Activated CD8-positive, alpha-beta memory T cell treated with anti-CD3 and anti-CD28 coated beads for 1 hour (primary cell): ENCODE measurements at places on chromosomes 7 and 10.

DNA sequence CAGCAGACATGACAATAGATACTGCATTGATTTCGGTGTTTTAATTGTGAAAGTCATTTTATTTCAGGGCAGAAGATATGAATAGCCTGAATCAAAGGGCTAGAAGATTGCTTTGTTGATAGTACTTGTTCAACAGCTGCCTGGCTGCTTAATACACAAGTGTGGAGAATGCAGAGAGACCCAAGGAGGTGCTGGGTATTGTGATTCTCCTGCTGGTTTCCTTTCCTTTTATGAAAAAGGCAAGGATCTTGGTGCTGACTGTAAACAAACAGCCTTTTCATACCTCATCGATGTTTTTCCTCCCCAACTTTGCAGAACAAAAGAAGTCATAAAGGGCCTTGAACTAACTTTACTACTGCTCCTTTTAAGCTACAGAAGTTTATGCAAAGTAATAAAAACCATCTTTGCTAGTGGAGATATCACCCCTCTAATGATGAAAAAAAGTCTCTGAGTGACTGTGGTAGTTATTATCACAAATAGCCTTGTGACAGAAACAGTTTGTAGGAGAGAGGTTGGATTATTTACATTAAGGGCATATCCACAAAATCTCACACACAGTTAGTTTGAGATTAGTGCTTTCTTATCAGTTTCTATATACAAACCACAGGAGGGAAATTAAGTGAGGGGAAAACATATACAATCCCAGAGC, 800.0 kb downstream of the LRMDA start:
- DNase-seq: no peak

DNA sequence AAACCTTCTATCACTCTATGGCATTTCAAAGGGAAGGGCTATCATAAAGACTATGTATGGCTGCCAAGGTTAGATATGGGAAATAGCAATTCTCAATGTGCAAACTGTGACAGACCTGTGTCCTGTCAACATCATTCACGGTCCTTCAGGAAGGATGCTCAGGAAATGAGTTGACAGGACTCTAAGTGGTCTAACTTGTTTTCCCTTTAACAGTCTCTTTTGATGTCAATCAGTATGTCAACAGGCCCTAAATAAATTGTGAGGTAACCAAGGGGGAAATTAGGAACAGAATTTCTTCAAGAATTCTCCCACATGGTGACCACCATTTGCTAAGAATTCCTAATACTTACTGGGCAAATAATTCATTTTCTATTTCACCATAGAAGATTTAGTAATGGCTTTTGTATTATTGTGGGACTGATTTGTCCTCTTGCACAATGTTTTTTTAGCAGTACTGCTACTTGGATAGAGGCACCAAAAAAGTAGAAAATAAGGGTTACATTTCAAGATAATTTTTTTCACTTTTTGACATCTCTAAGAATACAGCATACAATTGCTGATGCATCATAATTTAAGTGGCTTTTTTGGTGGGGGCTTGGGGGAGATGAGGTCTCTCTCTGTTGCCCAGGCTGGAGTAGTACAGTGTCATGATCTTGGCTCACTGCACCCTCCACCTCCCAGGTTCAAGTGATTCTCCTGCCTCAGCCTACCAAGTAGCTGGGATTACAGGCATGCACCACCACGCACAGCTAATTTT, 275.8 kb downstream of the CACNA2D1 start:
- DNase-seq: no peak

- no peak for DNase-seq
Observed at GRCh38 chr7:1533255-1533546, 2.7 kb downstream of the MAFK start.

DNA sequence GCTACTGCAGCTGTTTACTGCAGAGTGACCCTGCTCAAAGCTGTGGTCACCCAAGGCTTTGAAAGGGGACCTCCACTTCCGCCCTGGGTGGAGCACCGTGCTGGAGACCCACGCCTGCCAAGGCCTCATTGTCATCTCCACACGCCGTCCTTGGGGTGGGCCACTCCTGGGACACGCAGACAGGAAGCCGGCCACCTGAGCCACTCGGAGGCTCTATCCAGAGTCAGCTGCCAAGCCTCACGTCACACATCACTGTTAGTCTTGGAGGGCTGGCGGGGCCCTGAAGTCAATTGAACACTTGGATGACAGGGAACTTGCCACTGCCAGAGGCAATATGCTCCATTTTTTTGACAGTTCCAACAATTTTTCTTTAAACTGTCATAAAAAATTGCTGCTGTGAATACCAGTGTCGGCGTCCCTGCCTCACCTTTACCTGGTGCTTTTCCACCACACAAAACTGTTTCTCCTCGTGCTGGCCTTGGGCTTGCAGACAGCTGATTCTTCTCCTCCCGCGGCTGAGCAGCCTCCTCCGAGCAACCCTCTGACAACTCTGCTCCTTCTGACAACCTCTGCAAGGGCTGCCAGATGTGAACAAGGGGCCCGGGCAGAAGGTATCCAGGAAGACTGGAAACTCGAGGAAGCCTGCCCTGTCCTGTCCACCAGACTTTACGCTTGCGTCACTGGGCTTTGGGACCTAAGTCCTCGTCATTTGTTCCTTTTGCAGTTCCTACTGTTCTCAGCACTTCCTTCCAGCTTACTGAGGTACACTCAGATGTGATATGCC, 81.9 kb downstream of the EGFR start:
- no peak for DNase-seq

DNA sequence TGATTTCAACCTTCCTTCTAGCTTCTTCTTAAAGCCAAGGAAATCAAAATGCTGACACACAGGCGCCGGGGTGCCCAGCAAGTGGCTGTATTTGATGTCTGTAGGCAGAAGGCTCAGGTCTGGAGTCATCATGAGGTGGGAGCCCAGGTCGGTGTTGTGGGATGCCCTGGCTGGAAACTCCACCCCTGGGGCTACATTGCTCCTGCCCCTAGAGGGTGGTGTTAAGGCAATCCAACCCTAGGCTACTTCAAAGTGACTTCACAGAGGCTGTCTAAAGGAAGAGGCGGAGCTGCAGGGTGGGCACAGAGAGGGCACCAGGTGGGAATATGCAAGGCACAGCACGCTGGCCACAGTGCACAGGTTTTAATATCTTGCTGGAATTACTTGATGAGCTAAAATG, 200.9 kb downstream of the ADAM12 start:
- DNase-seq: no peak

GRCh38 chr10:74418285-74418872, 267.4 kb downstream of the ADK start:
- no peak for DNase-seq

DNA sequence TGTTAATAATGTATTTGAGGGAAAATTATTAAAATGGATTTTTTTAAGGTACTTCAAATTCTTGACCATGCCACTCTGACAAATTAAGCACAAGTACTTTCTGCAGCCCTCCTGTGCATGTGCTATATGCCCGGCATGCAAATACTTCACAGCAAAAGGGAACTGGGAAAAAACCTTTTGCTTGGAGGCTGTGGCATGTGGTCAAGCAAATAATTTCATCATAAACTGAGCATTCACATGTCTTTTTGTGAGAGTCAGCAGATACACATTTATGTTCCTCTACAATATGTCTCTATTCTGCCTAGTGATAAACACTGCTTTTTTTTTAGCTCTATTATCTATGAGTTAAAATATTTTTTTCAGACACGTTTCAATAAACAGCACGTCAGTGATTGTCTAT, 53.7 kb upstream of the SEMA3A start:
- no peak for DNase-seq

DNA sequence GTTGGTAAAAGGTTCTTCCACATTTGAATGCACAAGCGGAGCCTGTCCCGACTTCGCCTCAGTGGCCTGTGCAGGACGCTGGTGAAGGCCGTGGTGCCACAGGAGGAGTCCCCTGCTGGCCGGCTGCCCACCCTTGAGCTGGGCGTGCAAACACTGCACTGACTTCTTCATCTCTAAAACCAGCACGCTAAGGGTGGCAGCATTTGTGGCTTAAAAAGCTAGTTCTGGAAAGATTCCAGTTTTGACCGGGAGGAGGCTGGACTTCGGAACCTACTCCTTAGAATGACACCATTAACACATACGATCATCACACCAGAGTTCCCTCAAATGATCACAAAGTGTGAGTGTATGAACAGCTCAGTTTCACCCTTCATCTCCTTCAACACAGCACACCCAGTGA, 102.4 kb downstream of the SMURF1 start:
- no peak for DNase-seq

- no peak for DNase-seq
Observed at GRCh38 chr7:127780489-127780888, 128.5 kb downstream of the SND1 start.

GRCh38 chr10:1754506-1755153, 17.3 kb upstream of the ADARB2 start:
- no peak for DNase-seq

DNA sequence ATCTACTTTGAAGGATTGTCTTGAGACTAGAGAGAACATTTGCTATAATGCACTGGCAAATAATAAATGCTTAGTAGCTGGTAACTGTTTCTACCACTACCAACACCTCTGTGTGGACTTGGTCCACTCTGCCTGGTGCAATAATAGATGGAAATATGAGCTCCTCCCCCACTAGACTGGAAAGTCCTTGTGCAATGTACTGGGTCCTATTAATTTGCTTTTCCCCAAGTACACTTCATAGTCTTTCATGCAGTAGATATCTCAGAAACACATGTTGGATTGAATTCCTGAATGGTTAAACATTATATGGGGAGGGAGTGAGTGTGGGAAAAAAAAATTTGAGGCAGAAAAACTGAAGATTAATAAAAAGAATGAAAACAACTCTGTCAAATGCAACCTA, 119.3 kb downstream of the C10orf90 start:
- DNase-seq: no peak

- DNase-seq: peak; percentile 63
Observed at GRCh38 chr7:4883372-4884144, at the start of gene RADIL. Gene RADIL (minus strand): TSS chr7:4883716. CDS start chr7:4878139, 5,577 bp downstream.

DNA sequence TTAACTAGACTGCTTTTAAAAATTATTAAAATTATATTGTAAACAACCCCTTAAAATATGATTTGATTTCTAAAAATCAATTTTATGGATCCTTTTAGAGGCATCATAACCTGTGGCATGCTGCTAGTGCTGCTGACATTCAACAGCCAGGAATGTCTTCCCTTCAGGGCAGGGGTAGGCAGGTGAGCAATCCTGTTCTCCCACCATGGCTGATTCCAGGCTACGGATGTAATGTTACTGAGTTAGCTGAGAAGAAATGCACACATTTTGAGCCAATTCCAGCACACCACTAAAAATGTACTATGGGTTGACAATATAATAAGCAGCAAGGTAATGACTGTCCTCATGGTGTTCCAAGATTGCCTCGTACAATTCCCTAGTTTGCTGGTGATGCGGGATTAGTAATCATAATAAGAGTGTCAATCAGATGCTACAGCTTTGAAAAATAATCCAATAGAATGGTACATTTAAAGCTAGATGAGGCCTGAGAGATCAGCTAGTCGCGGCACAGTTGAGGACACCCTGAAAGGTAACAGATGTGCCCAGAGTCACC, 108.7 kb upstream of the PRR15 start:
- no peak for DNase-seq

DNA sequence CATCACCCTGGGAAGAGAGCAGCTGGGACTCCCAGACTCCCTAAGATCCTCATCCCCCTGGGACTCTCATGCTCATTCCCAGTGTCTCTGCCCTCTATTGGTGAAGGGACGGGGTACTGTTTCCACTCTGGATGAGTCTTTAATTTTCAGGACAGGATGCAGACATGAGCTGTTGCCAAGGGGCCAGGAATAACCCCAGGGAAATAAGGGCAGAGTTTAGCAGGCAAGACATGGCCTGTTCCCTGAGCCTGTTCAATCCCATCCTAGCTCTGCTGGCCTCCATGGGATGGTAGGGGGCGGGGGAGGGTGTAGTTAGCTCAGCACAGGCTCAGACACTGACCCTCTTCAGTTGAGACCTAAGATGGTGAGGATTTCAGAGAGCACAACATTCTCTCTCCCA, 14.0 kb downstream of the C10orf105 start:
- no peak for DNase-seq

DNA sequence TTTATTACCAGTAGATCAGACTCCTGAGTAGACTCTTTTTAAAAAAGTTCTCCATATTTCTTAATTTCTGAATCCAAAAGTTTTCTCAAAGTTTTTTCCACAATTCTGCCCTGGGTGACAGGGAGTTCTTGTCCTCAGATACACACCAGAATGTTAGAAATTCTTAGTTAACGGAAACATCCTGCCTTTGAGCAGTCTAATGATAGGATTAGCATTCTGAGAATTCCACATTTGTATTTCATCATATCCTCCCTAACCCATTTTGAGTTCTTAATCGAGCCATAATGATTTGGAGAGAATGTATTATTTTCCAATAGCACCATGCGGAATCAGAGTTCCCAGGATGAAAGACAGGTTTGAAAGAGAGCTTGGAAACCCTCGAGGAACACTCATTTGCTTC, 28.9 kb upstream of the MRPS33 start:
- no peak for DNase-seq

DNA sequence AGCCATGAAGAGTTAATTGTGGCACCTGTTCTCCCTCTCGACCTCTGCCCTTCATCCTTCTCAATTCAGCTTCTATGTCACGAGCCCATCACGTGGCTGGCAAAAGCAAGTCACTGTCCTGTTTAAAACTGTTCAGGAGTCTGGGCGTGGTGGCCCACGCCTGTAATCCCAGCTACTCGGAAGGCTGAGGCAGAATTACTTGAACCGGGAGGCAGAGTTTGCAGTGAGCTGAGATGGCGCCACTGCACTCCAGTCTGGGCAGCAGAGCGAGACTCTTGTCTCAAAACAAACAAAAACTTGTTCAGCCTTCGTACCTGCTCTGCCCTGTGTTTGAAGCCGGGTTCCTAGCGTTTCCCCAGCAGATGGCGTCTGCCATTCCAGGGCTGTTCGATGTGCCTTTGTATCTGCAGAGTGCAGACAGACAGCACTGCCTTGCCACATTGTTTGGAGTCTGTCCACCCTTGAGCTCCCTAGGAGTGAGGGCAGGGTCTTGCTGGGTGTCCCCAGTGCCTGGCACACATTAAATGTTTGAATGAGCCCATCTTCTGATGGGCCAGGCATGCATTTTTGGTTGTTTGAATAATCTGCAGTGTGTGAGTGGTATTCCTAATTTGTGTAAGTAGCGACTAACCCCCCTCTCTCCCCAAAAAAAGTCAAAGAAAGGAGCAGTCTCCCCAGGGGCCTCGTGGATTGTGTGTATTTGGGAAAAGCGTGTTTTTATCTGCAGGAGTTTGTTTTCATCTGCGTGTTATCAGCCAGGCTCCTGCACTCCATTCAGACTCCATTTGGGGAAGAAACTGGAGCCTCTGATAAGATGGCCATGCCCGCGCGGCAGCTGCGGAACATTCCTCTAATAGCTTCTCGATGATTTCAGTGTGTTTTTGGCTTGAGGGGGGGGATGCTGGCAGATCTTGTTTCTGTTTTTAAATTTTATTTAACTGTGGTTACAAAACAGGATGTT, 61.2 kb downstream of the DNAJB6 start:
- no peak for DNase-seq

DNA sequence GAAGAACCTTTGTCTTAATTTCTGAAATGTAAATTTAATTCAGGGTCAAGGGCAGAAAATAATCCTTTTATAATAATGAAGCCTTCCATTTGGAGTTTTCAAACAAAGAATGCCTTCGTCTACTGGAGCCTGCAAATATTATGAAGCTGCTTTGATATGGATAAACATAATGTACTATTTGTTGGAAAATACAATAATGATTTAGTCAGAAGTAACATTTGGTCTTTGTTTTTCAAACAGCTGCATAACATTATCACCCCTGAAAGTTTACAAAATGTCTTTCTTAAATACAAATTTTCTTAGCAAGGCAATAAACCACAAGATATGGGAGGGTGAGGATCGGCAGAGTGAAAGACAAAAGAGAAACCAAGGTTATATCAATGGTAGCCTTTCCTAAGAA, 41.5 kb downstream of the TMEM26 start:
- DNase-seq: no peak

- no peak for DNase-seq
Observed at GRCh38 chr7:1024331-1024841, 20.0 kb upstream of the GPR146 start.
